ENCODE measurements at places on chromosomes 4 and X.

DNA sequence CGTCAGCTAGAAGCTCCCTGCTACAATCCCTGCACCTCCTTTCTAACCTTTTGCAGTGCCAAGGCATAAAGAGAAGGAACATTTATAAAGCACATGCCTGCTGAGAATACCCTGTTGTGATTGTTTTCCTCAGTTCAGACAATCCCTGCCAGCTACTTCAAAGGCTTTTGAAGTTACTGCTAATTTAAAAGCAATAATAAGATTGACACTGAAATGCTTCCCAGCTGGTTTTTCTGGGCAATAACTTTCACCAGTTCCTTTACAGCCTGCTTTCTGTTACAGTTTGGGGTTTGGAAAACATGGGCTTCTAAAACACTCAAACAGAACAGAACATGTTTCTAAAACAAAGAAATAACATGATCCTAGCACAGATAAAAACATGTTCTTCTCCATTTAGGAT is 232.3 kb upstream of the CPEB2 start:
- DNase-seq, result no peak

GRCh38 chrX:4059893-4060292 is 346.4 kb upstream of the PRKX start:
- DNase-seq, result no peak

GRCh38 chr4:164753873-164754488 is at the start of gene SMIM31:
Gene SMIM31, plus strand, starts transcription at chr4:164754131. Its CDS starts 16,313 bp downstream, at chr4:164770444.
- no peak for DNase-seq

DNA sequence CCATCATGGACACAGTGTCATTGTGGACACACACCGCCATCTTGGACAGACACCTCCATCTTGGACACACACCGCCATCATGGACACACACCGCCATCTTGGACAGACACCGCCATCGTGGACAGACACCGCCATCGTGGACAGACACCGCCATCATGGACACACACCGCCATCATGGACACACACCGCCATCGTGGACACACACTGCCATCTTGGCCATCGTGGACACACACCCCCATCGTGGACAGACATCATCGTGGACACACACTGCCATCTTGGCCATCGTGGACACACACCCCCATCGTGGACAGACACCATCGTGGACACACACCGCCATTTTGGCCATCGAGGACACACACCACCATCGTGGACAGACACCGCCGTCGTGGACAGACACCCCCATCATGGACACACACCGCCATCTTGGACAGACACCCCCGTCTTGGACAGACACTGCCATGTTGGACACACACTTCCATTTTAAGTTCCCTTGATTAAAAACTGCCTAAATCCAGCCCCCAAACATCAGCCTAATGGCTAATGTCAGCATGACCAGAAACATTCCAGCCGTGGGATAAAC is 9.1 kb downstream of the ASMTL start:
- DNase-seq, result no peak

DNA sequence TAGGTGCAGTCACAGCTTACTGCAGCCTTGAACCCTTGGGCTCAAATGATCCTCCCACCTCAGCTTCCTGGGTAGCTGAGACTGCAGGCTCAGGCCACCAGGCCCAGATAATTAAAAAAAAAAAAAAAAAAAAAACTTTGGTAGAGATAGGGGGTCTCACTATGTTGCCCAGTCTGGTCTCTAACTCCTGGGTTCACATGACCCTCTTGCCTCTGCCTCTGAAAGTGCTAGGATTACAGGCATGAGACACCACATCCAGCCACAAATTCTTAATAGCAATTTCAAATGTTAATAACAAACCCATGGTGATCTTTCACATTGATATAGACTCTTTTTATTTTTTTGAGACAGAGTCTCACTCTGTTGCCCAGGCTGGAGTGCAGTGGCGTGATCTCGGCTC is 12.3 kb upstream of the FGF5 start:
- DNase-seq, result no peak

- DNase-seq, result no peak
These were observed 77.3 kb downstream of the ARHGAP10 start for GRCh38 chr4:147809211-147809610.

DNA sequence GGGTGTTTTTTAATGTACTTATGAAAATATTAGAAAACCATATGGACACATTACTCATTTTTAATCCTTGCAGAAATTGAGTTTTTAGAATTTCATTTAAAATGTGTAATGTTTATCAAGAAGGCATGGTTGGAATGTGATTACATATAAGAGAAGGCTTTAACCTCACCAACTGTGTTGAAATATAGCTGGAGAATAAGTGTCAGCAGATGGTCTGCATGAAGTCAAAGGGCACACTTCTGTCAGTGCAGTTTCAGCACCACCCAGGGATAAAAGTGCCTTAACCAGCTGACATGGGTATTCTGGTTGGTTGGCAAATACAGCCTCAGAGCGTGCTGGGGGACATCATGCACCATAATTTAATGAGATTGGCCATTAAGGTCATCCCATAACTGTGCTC is 21.2 kb upstream of the ANTXR2 start:
- no peak for DNase-seq

DNA sequence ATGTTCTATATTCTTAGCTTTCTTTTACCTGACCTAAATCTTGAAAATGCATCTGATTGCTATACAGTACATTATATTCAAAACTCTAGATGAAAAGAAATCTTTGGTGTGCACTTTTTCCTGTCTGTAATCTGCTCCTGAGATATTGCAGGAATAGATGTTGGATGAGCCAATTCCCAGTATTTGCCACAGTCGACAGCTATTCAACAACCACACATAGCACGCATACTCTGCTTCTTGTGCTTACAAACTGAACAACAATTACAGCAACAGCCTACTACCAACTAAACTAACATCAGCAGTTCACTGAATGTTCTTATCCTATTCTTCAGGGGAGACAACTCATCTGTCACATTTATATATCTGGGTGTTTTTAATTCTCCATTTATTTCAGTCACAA is 573.9 kb upstream of the GRID2 start:
- DNase-seq, result no peak

DNA sequence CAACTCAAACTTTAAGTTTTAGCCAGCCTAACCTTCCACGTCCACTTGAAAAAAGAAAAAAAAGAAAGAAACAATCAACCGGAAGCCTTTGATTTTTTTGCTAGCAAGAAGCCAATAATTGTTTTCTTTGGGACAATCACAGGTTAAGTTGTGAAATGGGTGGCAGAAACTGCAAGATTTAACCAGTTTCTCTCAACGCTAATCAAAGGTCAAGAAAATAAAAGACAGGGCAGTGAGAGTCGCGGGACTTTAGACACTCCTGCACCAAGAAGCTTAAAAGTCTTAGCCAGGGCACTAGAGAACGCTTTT is 1.0 kb downstream of the ACSL1 start:
- no peak for DNase-seq

- no peak for DNase-seq
These were observed 228.9 kb upstream of the ETNPPL start for GRCh38 chr4:108991551-108992328.

- DNase-seq, result no peak
These were observed 13.9 kb upstream of the SCML2 start for GRCh38 chrX:18368402-18368801.

GRCh38 chrX:110511238-110511637 is 152.6 kb downstream of the RTL9 start:
- DNase-seq, result no peak

DNA sequence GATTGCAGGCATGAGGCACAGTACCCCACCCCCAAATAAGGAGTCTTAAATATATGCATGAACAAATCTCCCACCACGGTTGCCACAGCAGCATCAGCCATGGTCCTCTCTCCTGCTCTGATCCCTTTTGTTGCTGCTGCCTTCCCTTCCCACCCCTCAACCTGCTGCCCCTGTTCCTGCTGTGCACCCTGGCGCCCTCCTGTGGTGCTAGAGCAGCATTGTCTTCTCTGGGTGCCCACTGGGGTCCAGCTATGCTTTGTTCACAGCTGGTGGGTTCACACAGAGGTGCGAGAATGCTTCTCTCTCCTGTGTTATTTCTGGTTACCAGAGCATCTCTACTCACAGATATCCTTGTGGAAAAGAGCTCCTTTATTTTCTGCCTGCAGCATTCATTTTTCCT is 116.2 kb downstream of the GATB start:
- DNase-seq, result no peak

- no peak for DNase-seq
These were observed 60.2 kb downstream of the MID1IP1 start for GRCh38 chrX:38861489-38861888.

DNA sequence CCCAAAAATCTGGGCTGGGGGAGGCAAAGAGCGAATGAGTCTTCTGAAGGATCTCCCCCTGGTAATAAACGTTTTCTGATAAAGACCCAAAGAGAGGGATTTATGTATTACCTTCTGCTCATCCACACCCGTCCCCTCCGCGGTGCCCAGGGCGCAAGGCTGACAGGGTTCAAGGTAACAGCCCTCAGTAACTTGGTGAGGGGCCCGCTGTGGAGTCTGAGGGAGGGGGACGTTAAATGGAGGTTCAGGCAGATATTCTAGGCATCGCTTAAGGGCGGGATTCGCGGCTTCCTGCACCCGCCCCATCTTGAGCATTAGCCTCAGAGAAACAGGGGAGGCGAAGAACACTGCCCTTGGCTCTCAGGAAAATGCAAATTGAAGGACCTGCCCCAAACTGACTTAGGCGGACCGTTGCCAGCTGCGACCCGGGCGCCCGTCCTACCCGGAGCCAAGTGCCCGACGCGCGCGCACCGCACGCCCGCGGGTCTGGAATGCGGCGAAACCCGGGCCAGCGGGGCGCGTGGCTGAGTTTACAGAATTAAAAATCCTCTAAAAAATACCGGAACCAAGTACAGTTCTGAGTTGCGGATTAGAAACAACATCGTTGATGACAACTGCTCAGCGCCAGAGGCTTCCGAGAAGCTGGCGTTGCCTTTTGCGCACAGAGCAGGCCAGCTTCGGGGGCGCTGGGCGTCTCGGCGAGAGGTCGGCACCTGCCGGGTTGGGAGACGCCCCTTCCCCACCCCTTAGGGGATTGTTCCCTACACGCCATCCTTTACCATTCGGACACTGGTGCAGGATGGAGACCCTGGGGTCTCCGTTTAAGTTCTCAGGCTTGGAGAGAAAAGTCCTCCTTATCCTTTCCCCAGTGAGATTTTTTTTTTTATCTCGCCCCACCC is 2.8 kb downstream of the HELT start:
- DNase-seq, result no peak

DNA sequence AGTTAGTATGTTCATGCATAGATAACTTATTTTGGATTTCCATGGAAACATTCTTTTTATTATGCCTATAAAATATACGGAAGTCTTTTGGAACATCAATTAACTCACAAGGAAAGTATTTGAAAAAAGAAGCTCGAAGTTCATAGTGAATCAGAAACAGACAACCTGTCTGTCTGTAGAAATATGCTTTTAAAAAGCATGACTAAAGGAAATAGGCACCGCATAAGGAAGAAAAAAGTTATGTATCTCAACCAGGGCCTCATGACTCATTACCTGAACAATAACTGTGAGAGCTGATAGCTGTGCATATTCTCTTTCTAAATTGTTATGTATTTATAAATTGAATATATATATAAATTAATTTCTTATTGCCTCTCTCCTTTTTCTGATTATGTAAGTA is 324.1 kb downstream of the TLL1 start:
- DNase-seq, result no peak

GRCh38 chrX:120534413-120535205 is 26.2 kb downstream of the CUL4B start:
- no peak for DNase-seq

DNA sequence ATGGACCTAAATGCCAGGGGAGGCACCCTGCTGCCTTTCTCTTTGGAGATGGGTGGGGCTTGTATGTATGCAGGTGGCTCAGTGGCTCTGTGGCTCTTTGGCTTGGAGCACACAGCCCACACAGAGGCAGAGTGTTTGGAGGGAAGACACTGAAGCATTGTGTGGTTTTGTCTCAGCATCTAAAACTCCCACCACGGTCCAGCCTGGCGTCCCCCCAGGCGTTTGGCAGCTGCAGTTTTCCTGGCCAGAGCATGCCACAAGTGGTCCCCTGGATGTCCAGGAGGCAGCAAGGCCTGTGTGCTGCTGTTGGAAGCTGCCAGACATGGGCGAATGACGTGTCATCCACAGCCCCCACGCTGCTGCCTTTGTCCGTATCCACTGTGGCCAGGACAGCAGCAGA is 32.2 kb upstream of the PSAPL1 start:
- DNase-seq, result no peak

- no peak for DNase-seq
These were observed 42.1 kb downstream of the TRIM61 start for GRCh38 chr4:164935363-164935762.

GRCh38 chr4:23770011-23770410 is 119.8 kb downstream of the PPARGC1A start:
- DNase-seq, result no peak

GRCh38 chr4:52861879-52862616 is at the start of gene RASL11B:
Gene RASL11B, plus strand, starts transcription at chr4:52862317. Its CDS starts 191 bp downstream, at chr4:52862508.
- peak; percentile 86 for DNase-seq

GRCh38 chrX:130770615-130771014 is 132.4 kb downstream of the ENOX2 start:
- DNase-seq, result no peak

DNA sequence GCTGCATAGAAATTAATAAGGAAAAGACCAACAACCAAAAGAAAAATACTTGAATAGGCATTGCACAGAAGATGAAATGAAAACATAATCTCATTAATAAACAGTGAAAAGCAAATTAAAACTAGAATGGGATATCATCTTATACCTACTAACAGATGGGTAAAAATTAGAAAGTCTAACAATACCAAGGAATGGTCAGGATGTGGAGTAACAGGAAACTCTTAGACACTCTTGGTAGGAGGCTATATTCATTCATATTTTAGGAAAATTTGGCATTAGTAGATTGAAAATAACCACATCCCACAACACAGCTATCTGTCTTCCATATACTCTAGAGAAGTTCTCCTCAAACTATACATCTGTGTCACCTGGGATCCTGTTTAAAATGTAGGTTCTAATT is 36.3 kb downstream of the SEC24B start:
- DNase-seq, result no peak

GRCh38 chr4:156158747-156159146 is 205.1 kb upstream of the CTSO start:
- no peak for DNase-seq

DNA sequence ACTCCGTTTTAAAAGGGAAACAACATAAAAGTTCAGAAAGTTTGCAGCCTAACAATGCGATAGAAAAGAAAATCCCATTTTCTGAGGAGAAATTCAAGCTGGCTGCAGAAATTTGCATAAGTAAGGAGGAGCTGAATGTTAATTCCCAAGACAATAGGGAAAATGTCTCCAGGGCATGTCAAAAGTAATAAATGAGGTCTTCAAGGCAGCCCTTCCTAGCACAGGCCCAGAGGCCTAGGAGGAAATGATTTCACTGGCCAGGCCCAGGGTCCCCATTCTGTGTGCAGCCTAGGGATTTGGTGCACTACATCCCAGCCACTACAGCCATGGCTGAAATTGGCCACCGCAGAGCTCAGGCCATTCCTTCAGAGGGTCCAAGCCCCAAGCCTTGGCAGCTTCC is 59.3 kb downstream of the TKTL2 start:
- DNase-seq, result no peak
